ENCODE measurements at places on chromosomes 6 and 20.

DNA sequence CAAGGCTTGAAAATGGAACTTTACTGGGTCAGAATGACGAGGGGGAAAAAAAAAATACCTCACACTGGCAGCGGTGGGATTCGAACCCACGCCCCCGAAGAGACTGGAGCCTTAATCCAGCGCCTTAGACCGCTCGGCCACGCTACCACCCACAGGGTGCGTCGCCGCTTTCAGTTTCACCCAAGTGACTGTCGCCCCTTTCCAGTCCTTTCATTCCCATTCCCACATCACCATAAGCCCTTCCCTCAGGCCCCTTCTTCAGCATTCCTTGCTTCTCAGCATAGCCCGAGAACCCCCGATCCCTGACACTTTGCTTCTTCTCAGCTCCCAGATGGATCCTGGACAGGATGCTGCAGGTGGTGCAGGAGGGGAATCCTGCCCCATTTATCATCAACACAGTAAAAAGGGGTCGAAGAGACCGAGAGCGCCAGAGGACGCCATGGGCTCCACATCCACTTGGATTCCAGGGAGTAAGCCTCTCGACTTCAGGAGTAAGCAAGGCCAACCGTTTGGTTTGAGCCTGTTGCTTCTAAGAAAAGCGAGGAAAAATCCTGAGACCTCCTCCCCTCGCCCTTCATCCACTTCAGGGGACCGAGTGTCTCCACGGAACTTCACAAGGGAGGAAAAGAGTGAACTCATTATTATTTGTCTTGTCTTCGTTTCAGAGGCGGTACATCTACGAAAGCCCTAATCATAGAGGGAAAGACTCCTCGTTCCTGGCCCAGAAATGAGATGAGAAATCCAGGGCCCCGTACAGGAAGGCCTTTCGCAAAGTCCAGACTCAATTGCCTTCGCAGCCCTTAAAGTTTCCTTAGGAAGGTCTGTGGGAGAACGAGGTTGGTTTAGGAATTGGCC is 20.0 kb upstream of the TRIM27 start:
- peak; percentile 64 for DNase-seq

DNA sequence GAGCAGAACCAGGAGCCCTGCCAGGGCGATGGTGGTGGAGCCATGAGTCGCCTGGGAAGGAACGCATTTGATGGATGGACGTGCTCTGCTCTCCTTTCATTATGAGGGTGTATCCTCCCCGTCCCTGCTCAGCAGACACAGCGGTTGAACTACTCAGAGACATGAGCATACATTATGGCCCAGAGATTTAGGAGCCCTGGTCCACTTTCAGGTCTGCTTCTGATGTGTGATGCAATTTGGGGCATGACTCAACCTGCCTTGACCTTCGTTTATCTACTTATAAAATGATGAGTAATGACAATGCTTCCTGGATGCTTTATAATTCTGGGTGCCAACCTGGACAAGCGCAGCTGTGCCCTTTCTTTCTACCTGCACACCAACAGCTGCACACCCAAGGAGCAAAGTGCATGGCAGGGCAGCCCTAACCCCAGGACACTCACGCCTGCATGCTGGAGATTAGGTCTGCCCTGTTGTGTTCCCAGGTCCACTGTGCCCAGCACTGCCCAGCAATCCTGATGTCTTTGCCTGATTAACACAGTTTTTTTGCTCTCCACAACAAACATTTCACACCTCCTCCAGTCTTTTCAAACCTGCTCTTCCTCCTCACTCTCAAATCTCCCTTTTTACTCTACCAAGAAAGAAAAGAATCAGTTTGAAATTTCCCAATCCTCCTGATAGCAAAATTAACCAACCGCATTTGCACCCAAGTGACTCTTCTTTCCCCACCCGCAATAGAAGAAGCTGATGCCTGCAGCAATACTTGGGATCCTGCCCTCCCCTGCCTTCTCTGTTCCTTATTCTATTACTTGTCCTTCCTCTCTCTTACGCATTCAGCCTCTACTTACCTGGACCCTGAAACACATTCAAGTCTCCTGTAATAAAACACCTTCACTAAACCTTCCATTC is 81.2 kb downstream of the EZR start:
- DNase-seq, result peak; percentile 58

GRCh38 chr20:47041396-47041899 is 146.8 kb downstream of the EYA2 start:
- no peak for DNase-seq

DNA sequence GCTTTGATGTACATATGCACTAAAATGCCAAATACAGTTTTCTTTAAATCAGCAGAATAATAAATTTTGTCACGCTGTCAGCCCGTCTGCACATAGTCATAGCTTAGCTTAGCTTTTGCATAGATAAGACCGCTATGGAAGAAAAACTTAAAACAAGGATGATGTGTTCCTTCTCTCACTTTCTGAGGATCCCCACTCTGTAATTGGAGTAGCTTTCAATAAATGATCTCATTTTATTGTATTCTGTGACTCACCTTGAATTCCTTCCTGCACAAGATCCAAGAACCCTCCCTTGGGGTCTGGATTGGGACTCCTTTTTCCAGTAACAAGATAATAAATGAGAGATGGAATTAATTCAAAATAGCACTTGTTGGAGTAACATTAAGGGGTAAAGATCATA is 186.2 kb downstream of the CDH26 start:
- no peak for DNase-seq

DNA sequence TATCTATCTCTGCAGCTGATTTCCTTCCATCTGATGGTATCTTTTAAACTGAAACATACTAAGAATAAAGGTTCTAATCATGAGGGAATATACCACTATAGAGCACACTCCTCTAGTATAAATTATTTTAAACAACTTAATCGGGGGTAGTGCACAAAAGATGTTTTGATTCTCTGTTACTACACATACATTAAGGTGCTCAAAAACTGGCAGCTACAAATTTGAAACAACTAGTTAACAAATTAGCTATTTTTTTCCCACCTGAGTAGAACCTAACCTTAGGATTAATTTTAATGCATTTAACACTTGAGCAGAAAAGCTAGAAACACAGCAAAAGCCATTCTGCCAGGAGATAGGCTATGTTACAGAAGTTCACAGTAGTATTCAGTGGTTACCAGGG is 23.0 kb downstream of the CCNC start:
- no peak for DNase-seq

DNA sequence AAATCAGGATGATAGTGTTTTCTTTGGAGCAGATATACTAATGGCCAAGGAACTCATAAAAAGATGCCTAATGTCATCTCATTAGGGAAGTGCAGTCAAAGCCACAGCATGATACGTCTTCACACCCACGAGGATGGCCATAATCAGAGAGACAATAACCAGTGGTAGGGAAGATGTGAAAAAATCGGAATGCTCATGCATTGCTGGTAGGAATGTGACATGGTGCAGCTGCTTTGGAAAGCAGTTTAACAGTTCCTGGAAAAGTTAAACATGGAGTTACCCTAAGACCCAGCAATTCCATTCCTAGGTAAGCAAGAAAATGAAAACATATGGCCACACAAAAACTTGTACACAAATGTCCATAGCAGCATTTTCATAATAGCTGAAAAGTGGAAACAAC is 29.9 kb downstream of the BCAS1 start:
- no peak for DNase-seq

GRCh38 chr6:71466362-71466761 is 177.8 kb downstream of the OGFRL1 start:
- peak; percentile 44 for DNase-seq

DNA sequence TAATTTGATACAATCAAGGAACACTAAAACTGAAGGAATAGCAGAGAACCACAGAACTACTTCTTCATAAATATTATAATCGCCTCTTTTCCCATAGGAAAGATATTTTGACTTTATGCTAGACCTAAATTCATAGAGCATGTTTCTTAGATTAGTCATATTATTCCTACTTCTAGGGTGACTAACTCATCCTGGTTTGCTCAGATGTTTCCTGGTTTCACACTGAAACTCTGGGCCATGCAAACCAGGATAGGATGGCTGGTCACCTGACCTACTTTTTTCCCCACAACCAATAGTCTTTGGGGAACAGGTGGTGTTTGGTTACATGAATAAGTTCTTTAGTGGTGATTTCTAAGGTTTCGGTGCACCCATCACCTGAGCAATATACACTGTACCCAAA is 42.8 kb downstream of the MMS22L start:
- peak; percentile 30 for DNase-seq

GRCh38 chr20:14947536-14947935 is 610.1 kb upstream of the FLRT3 start:
- no peak for DNase-seq

DNA sequence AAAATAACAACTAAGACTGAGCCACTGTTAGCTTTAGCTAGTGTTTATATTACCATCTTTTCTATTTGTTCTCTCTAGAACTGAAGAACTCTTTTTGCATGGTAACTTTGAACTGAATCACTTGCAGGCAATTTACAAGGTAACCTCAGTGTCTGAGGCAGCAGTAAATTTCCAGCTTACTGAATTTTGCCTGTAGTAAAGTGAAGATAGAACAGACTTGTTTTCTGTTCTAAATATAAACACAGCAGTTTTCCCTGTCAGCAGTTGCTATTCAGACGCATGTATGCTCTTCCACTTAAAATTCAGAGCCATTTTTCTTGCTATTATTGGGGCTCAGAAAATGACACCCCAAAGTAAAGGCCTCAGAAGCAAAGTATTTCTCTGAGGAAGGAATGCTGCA is 974.0 kb upstream of the GJE1 start:
- DNase-seq, result no peak

- no peak for DNase-seq
Measured at GRCh38 chr6:39313526-39314272, 520 bp downstream of the KCNK17 start.

GRCh38 chr6:170247178-170247701 is 43.6 kb downstream of the DLL1 start:
- no peak for DNase-seq

GRCh38 chr6:157405986-157406385 is 25.0 kb downstream of the ZDHHC14 start:
- no peak for DNase-seq

GRCh38 chr6:167685654-167686053 is 141.1 kb upstream of the AFDN start:
- no peak for DNase-seq

DNA sequence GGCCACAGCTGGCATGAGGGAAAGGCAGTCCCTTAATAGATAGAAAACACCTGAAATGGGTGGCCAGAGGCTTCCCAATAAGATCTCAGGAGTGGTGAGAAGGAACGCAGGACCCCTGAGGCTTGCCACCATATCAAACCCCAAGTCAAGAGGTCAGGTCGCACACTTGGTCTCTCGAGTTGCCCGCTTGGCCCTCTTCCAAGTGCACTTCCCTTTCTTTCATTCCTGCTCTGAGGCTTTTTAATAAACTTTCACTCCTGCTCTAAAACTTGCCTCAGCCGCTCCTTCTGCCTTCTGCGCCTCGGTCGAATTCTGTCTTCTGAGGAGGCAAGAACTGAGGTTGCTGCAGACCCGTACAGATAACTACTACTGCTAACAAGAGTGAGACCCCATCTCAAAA is 64.2 kb downstream of the SLC2A10 start:
- DNase-seq, result no peak

DNA sequence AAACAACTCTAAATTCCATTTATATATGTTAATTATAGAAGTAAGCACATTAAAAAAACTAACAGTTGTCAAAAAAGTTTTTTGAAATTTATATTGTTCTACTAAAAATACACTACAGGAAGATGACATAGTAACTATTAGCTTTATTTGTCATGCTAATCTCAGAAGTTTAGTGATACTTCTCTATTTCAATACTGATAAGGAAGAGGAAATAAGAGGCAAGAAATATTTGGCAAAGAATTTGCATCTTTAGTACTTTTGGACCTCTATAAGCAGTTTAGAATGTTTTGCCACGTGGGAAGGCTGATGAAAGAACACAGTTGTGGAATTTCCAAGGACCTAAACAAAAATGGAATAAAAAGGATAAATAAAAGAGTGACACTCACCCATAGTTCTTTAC is 12.6 kb downstream of the IFNGR1 start:
- no peak for DNase-seq

- DNase-seq, result no peak
Measured at GRCh38 chr6:143616741-143617140, 61.0 kb upstream of the PHACTR2 start.

GRCh38 chr6:106155219-106155830 is 69.2 kb downstream of the PRDM1 start:
- DNase-seq, result peak; percentile 67

GRCh38 chr6:90701146-90701781 is 114.4 kb upstream of the MAP3K7 start:
- DNase-seq, result no peak

GRCh38 chr6:36783603-36784375 is 55.5 kb downstream of the CPNE5 start:
- no peak for DNase-seq

GRCh38 chr6:41705996-41706835 is 29.2 kb downstream of the TFEB start:
- DNase-seq, result peak; percentile 78

GRCh38 chr6:146410851-146411595 is 132.6 kb upstream of the RAB32 start:
- no peak for DNase-seq

- DNase-seq, result no peak
Measured at GRCh38 chr6:35021004-35021403, 120.1 kb downstream of the TCP11 start.

- DNase-seq, result no peak
Measured at GRCh38 chr20:40589581-40589980, 99.5 kb downstream of the MAFB start.

GRCh38 chr20:34954904-34955230 is 739 bp downstream of the GSS start:
- DNase-seq, result no peak

DNA sequence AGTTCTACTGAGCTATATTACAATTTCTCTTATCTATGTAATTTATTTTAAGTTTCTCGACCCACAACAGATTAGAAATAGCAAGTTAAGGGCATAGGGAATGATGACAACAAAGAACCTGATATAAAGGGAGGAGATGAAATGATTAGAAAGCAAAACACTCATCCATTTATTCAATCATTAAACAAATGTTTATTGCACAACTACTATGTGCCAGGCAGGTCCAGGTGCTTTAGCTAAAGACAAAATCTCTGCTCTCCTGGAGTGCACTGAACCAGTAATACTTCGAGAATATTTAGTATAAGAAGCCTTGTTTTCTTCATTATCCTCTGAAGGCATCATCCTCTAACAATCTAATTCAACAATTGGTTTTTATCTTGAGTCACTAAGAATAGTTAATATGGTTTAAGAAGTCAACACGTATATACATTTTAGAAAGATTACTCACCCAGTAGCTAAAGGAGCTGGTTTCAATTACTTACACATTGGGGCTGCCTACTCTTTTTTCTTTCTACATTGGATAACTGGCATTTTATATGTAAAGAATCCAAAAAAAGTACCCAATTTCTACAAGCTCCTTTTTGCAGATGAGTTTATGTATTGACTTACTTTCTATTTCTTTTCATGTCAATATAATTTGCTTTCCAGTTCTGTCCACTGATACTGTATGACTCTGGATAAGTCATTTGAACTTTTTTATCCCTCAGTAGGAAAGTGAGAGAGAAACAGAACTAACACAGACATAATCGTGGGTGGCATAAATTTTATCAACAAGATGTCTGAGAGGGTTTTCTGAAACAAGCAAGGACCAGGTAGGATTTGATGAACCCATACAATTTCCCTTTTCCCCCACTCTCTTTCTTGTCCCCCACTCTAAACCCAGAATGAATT is 312.6 kb downstream of the CLIC5 start:
- no peak for DNase-seq

Measured in foreskin fibroblast (primary cell).